ENCODE measurements at places on chromosomes 5 and 9. TPM values are rescaled to one million over a fixed set of nuclear protein-coding genes. Genes with fewer than 3 reads are reported as not detected.

Gene S100Z
- total RNA-seq, result not detected

Gene BAAT
- 0.48 TPM for total RNA-seq

Gene ACO1
- 32.5 TPM for total RNA-seq

Gene TMEM174
- not detected for total RNA-seq

Gene C9
- total RNA-seq, result not detected

Gene RXFP3
- total RNA-seq, result not detected

Gene LECT2
- not detected for total RNA-seq

Gene ADAMTSL2
- not detected for total RNA-seq

Gene ELAVL2
- not detected for total RNA-seq

Gene TMEM252
- total RNA-seq, result not detected

Gene CMBL
- total RNA-seq, result 22.2 TPM

Gene DELE1
- 63.1 TPM for total RNA-seq

Gene TAF11L14
- not detected for total RNA-seq

Gene GABRB2
- total RNA-seq, result not detected

Gene SV2C
- not detected for total RNA-seq

Gene SLC25A2
- not detected for total RNA-seq

Gene NKD2
- total RNA-seq, result 13.3 TPM

Gene LAMC3
- total RNA-seq, result 1.1 TPM

Gene DOCK2
- 3.5 TPM for total RNA-seq

Gene CCDC183
- total RNA-seq, result 0.10 TPM

Gene ZNF484
- total RNA-seq, result 2.4 TPM

Gene DND1
- 1.4 TPM for total RNA-seq

Gene RMRP
- 45.5 TPM for total RNA-seq

Gene ZFP37
- 1.3 TPM for total RNA-seq

Gene DEPDC1B
- 19.2 TPM for total RNA-seq

Gene RNF208
- 1.8 TPM for total RNA-seq

Gene NMUR2
- 0.06 TPM for total RNA-seq

Gene SLC9A3
- 2.5 TPM for total RNA-seq

Gene KIF12
- 2.2 TPM for total RNA-seq

Gene MEF2C
- not detected for total RNA-seq

Gene SLC46A2
- not detected for total RNA-seq

Gene PRDM9
- not detected for total RNA-seq

Gene SLC6A19
- total RNA-seq, result not detected

Gene GAPT
- total RNA-seq, result not detected

Gene ADGRV1
- 0.76 TPM for total RNA-seq

Gene ANXA6
- 37.9 TPM for total RNA-seq

Gene EIF4E1B
- total RNA-seq, result not detected

Gene CSF2
- 1.2 TPM for total RNA-seq

Gene IL4
- total RNA-seq, result not detected

Gene PHF24
- total RNA-seq, result 0.07 TPM

Gene PRRT1B
- total RNA-seq, result 0.69 TPM

Gene GPRIN1
- 10.3 TPM for total RNA-seq

Gene ARPC5L
- total RNA-seq, result 77.4 TPM

Gene TIGD6
- 5.2 TPM for total RNA-seq

Gene MAP1B
- 45.2 TPM for total RNA-seq

Gene FAM151B
- total RNA-seq, result 2.1 TPM
